NCI-H1694 (cell line): ENCODE measurements at places on chromosomes 6 and 20.

- DNase-seq: no peak
These were observed 47.5 kb upstream of the BCLAF1 start for GRCh38 chr6:136337121-136337520.

DNA sequence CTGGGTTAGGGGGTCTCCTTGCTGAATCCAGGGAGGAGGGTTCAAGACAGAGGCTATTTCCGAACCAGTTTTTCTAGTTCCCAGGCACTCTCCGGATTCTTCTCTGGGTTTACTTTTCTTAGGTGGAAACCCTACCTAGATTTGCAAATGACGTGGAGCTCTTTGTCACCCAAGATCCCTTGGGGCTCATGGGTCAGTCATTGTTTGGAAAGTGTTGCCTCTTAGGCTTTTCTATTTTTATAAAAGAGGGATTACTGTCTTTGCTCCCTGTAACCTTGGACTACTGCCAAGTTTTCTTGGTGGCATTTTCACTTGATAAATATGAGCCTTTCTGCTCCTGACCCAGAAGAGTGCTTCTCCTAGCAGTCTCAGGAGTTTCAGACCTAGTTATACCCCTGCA, 33.6 kb downstream of the FAM209B start:
- DNase-seq: no peak

GRCh38 chr6:1716868-1717267, 107.2 kb downstream of the FOXC1 start:
- DNase-seq: no peak

DNA sequence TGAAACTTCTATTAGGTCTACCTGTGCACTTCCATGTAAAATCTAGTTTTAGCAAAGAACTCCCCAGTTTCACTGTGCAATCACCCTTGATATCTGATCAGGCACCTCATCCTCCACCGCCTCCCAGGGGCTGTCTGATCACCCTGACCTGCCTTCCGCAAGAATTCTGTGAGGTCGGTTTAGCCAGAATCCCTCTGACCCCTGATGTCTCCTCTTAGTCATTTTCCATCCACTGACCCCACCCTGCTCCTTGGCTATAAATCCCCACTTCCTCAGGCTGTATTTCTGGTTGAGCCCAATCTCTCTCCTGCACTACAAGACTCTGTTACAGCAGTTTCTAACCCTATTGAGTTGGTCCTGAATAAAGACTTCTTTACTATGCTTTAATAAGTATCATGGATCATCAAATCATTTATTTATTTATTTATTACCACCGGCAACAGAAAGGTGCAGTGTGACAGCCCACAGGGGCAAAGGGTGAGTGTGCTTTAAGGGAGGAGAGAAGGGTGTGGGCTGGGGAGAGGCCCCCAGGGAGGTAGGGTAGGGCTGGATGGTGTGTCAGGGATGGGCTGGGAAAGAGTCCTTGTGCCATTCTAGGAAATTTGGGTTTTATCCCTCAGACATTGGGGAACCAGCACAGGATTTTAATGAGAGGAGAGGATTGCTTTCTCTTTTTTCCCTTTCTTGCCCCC, 11.2 kb upstream of the SERPINB6 start:
- DNase-seq: no peak

DNA sequence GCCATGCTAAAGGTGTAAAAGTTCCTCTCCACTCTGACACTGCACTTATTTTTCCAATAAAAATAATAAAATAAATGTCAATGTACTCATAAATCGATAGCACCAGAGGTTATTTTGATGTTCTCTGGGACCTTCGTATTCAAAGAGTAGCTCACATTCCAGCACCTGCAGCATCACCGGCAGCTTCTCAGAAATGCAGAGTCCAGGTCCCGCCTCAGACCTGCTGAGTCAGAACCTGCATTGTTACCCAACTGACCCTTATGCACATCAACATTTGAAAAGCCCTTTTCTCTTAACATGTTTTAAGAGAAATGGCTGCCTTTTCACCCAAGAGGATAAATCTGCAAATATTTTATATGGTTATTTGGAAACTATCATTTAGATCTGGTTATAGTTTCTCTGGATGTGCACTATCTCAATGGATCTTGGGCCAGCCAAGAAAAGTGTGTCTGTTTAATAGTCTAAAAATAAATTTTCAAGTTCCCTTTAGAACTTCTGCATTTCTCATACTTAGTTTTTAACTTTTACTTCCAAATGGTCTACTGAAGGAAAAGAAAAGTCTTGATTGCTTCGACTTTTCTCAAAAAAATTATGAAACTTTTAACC, 216.2 kb upstream of the PRDM1 start:
- DNase-seq: no peak

- no peak for DNase-seq
These were observed 109.3 kb upstream of the MTHFD1L start for GRCh38 chr6:150756173-150756572.

DNA sequence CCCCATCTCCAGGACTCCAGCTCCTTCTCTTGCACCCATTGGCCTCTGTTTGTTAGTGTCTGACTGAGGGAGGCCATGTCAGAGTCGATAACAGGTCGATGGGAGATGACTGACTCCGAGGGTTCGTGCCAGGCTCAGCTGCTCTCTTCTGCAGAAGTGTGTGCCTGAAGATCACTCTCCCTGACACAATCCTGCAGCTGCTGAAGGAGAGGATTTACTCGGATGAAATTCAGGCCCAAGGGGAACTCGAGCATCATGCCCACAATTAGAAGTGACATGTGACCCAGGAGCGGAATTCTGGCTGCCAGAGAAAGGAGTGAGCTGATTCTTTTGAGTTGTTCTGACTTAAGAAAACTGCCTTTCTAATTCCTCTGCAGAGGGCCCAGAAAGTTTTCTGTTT, 318.2 kb downstream of the MAFB start:
- no peak for DNase-seq

- no peak for DNase-seq
These were observed 46.9 kb upstream of the POPDC3 start for GRCh38 chr6:105226598-105227294.

GRCh38 chr20:62015540-62016288, 50.0 kb downstream of the TAF4 start:
- DNase-seq: no peak

GRCh38 chr20:56953048-56953586, 313.3 kb downstream of the BMP7 start:
- DNase-seq: no peak

GRCh38 chr6:109946979-109947378, 31.1 kb upstream of the GPR6 start:
- DNase-seq: no peak
